ENCODE measurements at places on chromosomes 1 and 21. TPM values are rescaled to one million over a fixed set of nuclear protein-coding genes. Genes with fewer than 3 reads are reported as not detected.

DNA sequence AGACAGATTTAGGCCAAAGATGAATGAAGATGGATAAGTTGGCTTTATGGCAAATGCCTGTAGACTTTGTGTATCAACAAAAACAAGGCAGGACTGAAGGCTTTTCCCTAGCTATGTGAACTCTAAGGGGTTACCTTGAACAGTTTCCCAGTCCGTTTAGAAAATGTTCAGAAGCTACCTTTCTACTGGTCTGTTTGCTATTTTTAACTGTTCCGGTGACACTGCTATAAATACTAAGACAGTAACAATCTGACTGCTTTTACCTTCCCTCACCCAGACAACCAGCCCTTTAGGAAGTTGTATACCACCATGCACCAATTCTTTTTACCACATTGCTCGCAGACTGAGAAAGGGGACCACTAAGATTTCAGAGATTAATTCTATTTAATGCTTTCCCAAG lies 102.2 kb downstream of the PHTF1 start:
- no peak for DNase-seq

GRCh38 chr1:228370941-228371740 lies 35.5 kb downstream of the TRIM11 start:
- DNase-seq, result no peak

- DNase-seq, result no peak
These were observed 18.6 kb downstream of the TMEM81 start for GRCh38 chr1:205065666-205066065.

DNA sequence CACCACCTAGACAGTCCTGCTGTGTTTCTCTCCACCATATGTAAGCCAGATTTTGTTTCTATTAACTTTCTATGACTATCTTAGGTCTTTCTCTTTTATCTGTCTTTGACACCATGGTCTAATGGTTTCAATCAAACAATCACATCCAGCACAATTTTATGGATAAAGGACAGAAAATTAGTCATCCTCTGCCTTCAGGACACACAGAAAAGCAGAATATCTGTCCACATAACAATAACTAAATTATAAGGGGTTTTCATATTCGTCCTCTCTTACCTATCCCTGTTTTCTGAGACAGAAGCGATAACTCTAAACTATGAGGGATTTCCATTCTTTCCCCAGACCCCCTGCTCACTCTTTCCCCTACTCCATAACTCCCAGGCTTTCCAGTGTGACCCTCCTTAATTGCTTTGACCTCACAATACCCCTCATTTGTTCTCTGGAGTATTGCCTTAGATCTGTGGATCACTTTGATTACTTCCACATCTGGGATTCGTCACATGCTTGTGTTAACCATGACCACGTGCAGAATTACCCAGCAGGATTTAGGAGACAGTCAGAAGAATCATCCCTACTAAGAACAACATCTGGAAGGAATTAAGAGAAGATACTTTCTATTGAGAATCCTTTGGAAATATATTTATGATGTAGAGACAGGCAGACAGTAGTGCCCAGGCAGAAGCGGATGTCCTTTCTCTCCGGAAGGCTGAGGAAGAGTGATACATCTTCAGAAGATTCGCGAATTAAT lies 108.2 kb upstream of the GREM2 start:
- no peak for DNase-seq

- no peak for DNase-seq
These were observed 635 bp upstream of the APH1A start for GRCh38 chr1:150269451-150269850.

GRCh38 chr1:47812904-47813514 lies 184.2 kb downstream of the TRABD2B start:
- no peak for DNase-seq

DNA sequence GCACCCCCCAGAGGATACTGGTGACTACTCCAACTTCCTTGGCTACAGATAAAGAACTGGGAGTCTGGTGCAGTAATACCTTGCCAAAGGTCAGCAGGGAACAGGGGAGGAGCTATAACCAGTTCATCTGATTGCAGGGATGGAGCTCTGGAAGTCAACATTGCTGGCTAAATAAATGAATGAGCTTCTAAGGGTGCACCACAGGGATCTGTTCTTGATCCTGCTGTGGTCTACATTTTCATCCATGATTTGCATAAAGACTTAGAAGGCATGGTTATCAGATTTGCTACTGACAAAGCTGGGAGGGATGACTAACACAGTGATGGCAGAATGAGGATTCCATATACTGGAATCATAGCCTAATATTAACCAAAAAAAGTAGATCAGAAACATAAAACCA lies 18.3 kb downstream of the PLEKHA6 start:
- DNase-seq, result no peak

GRCh38 chr1:44723064-44723463 lies 7.9 kb downstream of the RNU5D-1 start:
- DNase-seq, result no peak

DNA sequence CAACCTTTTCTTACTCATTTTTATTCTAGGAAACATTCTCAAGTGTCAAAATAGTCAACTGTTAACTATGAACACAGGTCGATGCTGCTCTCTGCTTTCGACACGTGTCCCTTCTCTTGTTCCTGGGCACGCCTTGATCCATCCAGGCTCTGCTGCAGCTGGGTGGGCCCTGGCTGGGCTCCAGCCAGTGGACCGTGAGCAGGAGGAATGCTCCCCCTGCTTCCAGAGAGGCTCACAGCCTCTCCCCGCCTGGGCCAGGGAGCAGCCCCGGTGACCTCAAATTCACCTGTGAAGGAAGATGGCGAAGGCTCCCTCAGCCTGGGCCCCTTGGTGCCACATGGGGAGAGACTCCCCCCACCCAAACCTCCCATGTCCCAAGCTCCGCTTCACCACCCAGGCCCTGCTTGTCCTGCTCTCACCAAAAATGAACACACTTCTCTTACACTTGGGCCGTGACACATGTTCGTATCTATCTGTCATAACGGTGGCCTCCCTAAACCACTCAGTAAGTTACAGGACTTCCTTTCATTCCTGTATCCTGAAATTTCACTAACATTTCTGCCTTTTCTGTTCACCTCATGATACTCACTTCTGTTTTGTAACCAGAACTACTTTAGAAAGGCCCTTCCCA lies 24.6 kb upstream of the ADARB1 start:
- no peak for DNase-seq

DNA sequence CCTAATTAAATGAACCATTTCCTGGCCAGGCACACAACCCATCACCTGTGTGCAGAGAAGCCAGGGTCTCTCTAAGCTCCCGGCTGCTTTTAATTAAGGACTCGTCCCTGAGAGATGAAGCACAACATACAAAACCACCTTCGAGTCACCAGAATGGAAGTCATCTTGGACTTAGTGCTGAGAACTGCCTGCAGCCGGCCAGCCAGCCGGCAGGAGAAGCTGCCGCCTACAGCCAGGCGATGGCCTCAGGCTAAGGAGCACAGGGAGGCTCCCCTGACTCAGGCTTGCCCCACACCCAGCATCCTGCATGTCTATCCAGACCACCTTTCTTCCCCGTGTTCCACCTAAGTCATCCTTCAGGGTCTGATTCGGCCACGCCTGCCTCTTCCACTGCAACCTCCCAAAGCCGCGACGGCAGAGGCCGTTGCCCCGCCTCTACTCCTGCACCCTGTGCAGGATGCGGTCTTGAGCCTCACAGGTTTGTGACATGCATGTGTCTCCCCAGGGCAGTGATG lies 83.6 kb downstream of the SLC66A1 start:
- no peak for DNase-seq

- DNase-seq, result no peak
These were observed 138.6 kb upstream of the BMP8A start for GRCh38 chr1:39352881-39353280.

DNA sequence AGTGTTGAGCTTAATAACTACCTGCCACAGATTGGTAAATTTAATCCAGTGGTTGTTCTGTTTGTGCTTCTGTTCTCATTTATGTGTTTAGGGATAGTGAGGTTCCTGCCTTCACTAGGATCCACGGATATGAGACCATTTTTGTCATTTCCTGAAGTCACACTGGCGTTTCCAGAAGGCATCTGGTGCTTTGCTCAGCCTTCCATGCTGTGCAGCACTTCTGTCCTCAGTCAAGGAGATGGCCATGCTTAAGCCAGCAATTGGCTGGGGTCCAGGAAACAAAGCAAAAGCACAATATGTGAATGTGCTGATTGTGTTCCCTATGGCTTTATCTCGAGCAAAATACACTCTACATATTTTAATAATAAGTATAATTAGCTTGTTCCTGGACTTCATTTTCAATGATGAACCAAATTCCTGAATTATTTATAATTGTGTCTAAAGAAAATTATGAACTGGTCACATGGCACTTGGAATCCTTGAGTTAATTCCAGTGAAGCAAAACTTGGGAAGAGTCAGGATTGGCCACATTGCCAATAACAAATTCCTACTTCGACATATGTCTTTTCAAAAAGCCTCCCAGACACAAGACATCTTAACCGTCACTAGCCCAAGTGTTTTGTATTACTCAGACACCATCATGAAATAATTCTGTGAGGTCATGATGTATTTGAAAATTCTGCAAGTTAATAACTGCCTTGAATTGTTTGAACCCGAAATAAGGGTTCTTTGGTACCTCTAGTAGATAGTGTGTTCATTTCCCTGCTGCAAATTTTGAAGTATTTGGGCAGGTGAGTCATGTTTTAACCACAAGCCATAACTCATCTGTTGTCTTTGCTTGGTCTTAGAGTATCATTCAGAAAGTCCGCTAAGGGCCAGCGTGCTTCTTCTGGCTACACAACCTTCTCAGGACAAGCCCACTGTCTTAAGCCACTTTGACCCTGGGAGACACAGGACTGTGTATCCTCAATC lies 412.4 kb downstream of the DISC1 start:
- no peak for DNase-seq

DNA sequence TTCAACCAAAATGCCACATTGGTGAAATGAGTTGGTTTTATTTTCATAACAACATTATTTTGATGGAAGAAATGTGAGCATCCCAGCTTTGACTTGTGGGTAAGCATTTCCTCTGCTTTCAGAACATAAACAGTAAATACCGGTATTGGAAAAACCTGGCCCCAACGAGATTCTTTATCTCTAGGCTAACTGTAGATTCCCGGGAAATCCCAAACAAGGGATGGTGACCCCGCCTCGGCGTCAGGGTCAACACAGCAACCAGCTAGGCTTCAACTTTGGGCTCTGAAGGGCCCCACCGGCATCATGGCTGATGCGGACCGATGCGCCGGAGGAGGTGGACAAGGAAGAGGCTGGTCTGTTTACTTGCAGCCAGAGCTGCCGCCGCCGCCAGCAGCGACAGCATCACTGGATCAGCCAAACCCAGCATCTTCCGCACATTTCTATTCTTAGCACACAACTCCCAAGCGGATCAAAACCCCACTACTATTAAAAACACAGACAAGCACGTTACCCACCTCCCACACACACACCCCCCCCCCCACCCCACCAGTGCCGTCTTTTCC lies 1.1 kb downstream of the AKT3 start:
- DNase-seq, result peak; percentile 68

- no peak for DNase-seq
These were observed 16.0 kb downstream of the IFFO2 start for GRCh38 chr1:18940303-18941020.

DNA sequence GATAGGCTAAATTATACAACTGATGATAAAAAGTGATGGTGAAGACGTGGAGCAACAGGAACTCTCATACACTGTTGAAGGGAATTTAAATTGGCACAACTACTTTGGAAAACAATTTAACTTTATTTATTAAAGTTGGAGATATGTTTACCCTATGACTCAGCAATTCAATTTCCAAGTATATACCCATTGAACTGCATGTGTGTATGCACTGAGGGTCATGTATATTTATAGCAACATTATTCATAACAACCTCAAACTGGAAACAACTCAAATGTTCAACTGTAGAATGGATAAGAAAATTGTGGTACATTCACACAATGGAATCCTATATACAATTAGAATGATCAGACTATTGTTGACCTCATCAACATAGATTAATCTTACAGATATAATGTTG lies 16.5 kb upstream of the BCAS2 start:
- DNase-seq, result no peak

DNA sequence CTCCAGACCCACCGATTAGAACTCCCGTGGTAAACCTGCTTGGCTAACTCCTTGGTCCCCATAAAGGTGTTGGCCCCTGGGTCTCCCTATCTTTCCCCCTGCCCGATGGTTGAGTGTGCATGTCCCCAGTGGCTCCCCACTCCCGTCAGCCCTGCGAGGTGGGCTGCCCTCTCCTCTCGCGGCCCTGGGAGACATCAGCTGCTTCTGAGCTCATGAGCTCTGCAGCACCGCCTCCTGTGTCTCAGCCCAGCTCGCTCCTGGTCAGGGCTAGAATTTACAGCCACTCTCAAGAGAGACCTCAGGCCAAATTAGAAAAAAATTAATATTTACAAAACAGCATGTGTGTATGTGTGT lies 15.9 kb upstream of the ZBTB21 start:
- no peak for DNase-seq

DNA sequence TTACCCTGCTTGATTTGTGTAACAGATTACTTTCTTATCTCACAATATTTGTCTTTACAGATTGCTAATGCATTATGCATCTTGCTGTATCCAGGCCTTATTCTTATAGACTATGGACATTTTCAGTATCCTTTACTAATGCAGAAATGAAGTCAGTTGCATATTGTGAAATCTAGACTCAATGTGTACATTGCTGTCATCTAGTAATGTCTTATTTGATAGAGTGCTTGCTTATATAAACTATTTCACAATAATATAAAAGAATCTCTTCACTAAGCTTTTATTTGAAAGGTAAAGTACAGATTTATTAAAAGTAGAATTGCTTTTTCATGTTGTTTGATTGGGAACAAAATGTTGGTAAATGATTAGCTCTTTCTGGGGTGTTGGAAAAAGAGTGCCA lies 39.6 kb downstream of the ALG6 start:
- no peak for DNase-seq

GRCh38 chr1:5572794-5573193 lies 419.4 kb downstream of the NPHP4 start:
- peak; percentile 23 for DNase-seq

DNA sequence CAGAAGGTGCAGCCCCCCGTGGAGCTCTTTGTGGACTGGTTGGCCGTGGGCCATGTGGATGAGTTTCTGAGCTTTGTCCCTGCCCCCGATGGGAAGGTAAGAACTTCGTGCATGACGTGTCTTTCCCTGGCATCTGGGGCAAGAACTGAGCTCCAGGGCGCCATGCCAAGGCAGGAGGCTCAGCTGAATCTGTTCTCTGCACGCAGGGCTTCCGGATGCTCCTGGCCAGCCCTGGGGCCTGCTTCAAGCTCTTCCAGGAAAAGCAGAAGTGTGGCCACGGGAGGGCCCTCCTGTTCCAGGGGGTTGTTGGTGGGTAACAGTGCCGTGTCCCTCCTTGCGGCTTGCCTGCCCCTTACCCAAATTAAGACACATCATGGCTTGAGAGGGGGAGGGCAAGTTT lies 27.7 kb downstream of the PADI3 start:
- no peak for DNase-seq

Gene OPTC
- total RNA-seq, result not detected

Gene EXO1
- total RNA-seq, result not detected

Gene PKP1
- total RNA-seq, result not detected

Gene TDRD5
- total RNA-seq, result not detected

Gene S100A12
- 5.5 TPM for total RNA-seq

Gene CD1B
- not detected for total RNA-seq

Gene ANKRD65
- total RNA-seq, result 2.4 TPM

Gene KRTAP12-1
- total RNA-seq, result not detected

Gene RHBG
- total RNA-seq, result not detected

Gene LDLRAP1
- 8.9 TPM for total RNA-seq

Gene TAS1R1
- not detected for total RNA-seq
